ENCODE measurements at places on chromosomes 2 and 18.

- DNase-seq: peak; percentile 68
These were observed at the start of gene CXCR1 for GRCh38 chr2:218166791-218167190. CXCR1 (minus strand) TSS chr2:218166962; CDS start chr2:218165211, 1,751 bp downstream.

- DNase-seq: no peak
These were observed 795 bp upstream of the TCF7L1 start for GRCh38 chr2:85132397-85132796.

DNA sequence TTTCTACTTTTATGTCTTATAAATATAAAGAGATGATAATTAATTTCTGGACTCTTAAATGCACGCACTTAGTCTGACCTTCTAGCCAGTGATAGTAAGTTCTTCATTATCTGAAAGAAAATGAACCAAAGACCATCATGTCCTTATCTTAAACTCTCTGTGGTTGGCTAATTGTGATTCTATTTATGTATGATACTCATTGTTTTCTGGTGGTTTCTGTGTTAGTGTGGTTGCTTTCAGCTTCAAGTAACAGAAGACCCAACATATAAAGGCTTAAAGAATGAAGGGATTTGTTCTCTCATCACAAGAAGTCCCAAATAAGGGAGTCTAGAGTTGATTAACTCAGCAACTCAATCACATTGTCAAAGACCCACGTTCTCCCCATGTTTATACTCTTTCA lies 225.2 kb upstream of the TANK start:
- DNase-seq: no peak

DNA sequence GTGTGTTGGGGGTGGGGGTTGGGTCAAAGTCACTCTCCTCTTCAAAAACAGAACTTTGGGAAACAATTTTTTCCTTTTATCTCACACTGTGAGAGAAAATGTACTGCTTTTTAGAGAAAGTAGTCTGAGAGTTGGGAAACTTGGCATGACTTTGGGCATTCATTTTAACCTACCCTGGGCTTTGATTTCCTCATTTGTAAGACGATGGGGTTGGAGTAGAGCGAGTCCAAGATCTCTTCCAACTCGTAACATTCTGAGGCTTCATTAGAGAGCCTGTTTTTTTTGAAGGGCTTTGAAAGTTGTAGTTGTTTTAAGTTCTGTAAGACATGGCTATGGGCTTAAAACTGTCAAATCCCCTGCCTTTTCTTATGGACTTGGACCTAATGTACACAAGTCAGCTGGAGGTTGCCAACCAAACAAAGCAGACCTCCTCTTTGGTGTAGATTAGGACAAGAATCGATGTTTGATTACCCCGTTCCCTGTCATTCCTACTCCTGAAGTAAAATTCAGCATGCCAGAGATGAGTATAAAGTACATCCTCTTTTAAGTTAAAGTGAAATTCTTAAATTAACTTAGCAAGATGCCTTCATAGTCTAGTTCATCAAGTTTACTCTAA lies 8.4 kb downstream of the PHLPP1 start:
- no peak for DNase-seq

DNA sequence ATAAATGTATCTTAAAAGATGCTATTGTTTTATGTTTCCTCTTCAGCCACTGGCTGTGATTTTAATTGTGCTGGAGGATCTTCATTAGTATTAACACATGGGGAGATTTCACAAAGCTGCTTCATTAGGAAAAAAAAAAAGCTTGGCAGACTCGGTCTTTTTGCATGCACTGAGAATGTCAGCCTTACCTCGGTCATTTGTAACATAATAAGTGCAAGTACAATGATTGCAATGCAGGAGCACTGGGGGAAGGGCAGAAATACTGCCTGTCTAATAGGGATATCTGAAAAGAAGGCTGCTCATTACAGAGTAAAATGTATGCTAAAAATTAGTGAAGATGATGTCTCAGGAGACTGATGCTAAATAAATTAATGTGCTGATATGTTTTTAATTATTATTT lies 1.3 kb upstream of the BAZ2B start:
- no peak for DNase-seq

DNA sequence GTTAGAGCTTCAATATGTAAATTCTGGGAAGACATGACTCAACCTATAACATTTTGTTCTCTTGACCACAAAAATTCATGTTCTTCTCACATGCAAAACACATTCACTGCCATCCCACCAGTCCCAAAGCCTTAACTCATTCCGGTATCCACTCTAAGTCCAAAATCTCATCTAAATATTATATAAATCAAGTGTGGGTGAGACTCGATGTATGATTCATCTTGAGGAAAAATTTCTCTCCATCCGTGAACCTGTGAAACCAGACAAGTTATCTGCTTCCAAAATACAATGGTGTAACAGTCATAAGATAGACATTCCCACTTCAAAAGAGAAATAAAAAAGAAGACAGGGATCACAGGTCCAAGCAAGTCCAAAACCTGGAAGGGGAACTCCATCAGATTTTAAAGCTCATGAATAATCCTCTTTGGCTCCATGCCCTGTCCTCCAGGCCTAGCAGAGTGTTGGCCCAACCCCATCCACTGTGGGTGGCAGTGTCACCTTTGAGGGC lies 101.3 kb downstream of the RAD51AP2 start:
- DNase-seq: no peak

GRCh38 chr2:79670198-79670597 lies 157.3 kb downstream of the CTNNA2 start:
- no peak for DNase-seq

- DNase-seq: no peak
These were observed 25.0 kb downstream of the CREG2 start for GRCh38 chr2:101362316-101362715.

GRCh38 chr2:151844211-151844896 lies 16.1 kb upstream of the ARL5A start:
- no peak for DNase-seq

- DNase-seq: no peak
These were observed 174.8 kb downstream of the TWIST2 start for GRCh38 chr2:239022437-239023260.

DNA sequence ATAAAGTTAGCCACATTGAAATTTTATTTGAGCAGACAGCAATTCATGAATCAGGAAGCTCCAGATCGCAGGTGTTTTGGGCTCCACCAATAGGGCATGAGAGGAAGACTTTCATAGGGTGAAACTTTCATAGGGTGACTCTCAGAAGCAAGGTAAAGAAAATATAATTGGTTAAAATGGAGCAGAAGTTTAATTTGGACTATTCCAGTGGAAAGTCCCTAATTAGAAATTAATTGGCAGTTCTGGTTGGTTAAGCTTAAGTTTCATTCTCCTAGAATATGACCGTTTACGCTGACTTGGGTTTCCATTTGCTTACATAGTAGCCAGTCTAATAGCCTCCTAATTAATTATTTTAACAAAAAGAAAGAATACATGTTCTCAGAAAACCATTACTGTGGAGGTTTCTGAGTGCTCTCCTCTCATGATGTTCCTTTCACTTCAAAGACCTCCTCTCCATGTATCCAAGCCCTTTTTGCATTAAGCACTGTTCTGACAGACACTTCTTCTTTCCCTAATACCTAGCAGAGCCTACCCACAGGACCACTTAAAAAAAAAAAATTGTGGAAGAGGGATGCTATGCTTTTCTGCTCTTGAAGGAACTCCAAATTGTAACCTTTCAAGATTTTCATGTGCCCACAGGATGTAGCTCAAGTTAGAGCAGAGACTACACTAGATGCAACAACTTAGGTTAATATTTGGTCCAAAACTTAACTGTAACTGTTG lies 99.1 kb downstream of the MREG start:
- DNase-seq: no peak

- DNase-seq: no peak
These were observed 119.8 kb downstream of the LDLRAD4 start for GRCh38 chr18:13338318-13338717.

- DNase-seq: no peak
These were observed 19.0 kb downstream of the CROCC2 start for GRCh38 chr2:240925191-240925567.

DNA sequence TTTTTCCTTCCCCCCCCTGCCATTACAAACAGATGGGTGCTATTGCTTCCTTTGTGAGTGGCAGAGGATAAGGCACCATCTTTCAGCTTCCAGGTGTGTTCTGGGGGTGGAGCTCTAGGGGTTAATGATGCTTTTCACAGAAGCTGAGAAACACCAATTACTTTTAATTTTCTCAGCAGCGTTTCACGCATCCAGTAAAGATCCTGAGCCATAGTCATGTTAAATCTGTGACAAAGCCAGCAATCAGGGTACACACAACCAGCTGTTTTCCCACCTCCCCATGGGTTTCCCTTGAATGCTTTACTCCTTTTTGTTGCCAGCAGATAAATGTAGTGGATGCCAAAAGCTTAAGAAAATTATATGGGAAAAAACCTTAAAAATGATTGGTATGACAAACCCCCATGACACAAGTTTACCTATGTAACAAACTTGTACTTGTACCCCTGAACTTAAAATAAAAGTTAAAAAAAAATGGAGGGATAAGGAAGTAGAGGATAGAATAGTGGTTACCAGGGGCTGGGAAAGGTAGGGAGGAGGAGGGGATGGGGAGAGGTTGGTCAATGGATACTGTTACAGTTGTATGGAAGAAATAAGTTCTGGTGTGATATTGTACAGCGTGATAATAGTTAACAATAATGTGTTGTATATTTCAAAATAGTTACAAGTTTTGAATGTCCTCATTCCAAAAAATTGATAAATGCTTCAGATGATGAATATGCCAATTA lies 70.0 kb downstream of the ACOXL start:
- DNase-seq: no peak

DNA sequence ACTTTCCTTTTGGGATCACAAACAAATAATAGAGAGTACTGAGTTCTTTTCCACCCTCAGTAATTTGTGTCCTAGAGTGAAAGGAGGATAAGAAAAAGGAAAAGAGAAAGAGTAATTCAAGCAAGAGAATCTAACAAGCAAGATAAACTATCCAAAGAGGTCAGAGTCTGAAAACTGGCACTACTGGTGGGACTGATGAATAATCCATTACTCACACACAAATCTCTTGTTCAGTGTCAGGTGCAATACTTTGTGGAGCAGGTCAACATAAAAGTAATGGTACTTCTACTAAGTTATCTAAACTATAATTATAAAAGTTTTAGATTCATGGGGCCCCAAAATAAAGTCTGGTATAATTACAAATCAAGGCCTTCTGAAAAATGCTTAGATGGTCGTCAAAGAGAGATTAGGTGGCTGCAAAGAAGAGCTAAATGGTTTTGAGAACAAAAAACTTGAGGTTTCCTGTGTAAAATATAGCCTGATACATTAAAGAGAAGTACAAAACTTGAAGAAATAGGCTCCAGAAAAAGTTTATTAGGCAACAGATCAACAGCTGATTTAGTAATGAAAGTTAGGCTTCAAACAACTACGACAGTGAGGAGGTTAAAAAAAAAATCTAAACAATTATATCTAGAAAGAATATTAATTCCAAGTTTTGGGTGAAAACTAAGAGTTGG lies 109.4 kb downstream of the BAZ2B start:
- no peak for DNase-seq

DNA sequence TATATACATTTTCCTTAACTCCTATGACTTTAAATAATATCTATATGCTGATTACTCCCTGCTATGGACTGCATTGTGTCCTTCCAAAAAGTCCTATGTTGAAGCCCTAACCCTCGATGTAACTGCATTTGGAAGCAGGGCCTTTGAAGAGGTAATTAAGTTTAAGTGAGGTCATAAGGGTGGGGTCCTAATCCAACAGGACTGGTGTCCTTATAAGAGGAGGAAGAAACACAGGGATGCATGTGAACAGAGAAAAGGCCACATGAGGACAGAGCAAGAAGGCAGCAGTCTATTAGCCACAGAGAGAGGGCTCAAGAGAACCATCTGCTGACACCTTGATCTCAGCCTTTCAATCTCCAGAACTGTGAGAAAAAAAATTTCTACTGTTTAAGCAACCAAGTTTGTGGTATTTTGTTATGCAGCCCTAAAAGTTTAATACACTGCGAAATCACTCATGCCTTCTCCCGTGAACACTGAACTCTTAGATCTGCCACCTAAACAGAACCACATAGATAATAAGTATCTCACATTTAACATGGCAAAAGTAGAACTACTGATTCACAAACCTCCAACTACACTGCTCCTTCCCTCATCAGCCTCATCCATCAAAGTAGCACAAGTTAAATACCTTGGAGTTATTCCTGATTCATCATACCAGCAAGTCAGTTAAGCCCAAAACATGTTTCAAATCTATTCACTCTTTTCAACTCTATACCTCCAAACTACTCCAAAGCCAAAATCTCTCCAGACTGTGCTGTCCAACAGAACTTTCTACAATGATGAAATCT lies 65.4 kb downstream of the HIBCH start:
- no peak for DNase-seq

GRCh38 chr2:82837588-82838304 lies 1621.3 kb downstream of the SUCLG1 start:
- DNase-seq: peak; percentile 1

GRCh38 chr2:106561803-106562202 lies 74.6 kb downstream of the CD8B2 start:
- no peak for DNase-seq

GRCh38 chr18:57806978-57807285 lies 3.8 kb upstream of the ATP8B1 start:
- no peak for DNase-seq

GRCh38 chr2:56583796-56584315 lies 400.1 kb downstream of the CCDC85A start:
- no peak for DNase-seq

DNA sequence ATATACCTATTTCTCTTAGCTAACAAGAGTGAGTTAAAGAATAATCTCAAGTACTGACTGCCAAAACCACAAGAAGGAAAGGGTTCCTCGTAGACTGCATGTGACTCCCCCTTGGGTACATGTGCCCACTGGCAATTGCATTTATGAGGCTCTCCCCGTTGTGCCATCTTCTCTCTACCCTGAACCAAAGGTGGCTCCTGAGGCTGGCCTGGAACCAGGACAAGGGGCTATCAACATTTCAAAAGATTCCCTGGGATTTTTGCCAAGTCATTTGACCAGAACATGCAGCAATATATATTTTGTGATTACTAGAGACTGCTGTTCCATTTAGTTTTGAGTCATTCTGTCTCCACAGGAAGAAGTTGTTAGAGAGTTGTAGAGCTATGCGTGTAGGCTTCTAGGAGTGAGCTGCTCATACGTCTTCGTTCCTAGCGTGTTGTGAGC lies 45.8 kb downstream of the LAMA3 start:
- no peak for DNase-seq

DNA sequence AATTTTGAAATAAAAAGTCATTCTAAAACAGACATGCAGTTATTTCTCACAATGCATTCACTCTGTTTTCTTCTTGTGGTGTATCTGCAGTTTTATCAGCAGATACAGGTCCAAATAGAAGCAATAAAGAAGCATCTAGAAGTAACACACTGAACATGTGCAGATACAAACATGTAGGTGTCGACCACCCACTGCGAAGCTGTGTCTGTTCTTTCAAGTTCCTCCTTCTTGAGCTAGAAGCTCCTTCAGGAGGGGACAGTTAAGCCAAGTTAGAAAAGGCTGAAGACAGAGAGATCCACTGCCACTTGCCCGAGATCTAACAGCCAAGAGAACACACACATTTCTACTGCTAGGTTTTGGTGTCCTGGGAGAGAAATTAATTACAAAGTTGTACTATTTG lies 30.1 kb downstream of the WDFY1 start:
- no peak for DNase-seq

DNA sequence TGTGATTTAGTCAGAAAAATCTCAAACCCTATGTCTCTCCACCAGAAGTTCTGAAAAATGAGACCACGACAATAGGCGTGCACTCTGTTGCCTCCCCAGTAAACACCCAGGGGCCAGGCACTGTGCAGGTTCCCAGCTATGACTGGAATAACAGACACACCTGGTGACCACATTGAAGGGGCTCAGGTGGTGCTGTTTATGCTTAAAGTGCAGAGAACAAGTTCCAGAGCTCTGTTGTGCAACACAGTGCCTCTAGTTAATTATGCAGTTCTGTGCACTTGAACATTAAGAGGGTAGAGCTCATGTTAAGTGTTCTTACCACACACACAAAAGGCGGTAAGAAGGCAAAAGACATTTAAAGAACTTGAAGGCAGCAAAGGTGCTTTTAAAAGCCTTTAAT lies 52.6 kb upstream of the AFF3 start:
- no peak for DNase-seq

All from CD4-positive, alpha-beta T cell treated with Interleukin-1 beta for 1 hour (primary cell).